ENCODE measurements at places on chromosomes 6 and 20.

DNA sequence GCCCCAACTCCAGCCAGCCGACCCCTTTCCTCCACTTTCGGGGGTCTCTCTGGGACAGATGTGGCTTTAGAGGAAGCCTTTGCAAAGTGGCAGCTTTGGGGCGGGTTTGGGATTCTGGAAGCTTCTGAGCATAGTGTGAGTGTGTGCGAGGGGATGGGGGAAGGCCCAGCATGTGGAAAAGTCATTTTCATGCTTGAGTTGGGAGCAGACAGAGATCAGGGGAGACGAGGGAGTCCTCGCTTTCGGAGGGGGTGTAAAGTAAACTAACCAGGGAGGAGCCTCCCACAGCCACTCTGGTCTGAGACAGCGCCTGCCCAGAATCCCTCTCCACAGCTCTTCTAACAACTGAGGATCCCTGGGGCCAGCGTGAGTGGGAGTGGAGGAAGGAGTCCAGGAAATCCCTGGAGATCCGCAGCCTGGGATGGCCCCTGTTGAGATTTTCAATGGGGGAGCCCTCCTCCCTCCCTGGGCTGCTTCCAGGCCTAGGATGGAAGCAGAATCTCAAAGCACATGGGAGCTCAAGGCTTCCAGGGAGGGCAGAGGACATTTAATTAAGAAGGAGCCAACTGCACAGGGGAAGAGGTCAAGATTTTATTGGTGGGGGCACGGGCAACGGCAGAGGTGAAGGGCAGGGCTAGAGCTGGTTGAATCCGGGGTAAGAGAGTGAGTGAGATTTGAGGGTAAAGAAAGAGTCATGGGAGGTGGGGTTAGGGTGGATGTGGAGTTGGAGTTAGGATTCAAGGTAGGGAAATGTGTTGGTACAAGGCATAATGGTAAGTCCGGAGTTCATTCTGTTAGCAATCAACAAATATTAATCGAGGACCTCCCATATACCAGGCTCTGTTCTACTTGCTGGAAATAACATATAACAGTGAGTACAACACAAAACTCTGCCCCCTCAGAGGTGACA, 102.3 kb upstream of the FOXP4 start:
- DNase-seq, result no peak

GRCh38 chr6:86331265-86331840, 606.0 kb upstream of the HTR1E start:
- DNase-seq, result no peak

GRCh38 chr20:35432430-35432735, 5.6 kb downstream of the GDF5 start:
- DNase-seq, result no peak

GRCh38 chr6:116661594-116661993, 7.0 kb downstream of the ZUP1 start:
- no peak for DNase-seq

DNA sequence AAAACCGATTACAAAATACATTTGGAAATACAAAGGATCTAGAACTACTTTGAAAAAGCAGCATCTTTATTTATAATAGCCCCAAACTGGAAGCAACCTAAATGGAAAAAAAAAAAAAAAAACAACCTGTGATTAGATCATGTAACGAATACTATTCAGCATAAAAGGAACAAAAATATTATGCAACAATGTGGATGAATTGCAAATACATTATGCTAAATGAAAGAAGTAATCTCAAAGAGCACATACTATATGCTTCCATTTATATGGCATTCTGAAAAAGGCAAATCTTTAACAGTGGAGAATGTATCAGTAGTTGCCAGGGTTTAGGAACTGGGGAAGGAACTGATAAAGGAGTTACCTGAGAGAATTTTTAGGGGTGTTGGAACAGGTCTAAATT, 28.9 kb downstream of the IRAK1BP1 start:
- DNase-seq, result no peak

GRCh38 chr6:28336284-28337120, 554 bp upstream of the ZSCAN31 start:
- DNase-seq, result peak; percentile 22

DNA sequence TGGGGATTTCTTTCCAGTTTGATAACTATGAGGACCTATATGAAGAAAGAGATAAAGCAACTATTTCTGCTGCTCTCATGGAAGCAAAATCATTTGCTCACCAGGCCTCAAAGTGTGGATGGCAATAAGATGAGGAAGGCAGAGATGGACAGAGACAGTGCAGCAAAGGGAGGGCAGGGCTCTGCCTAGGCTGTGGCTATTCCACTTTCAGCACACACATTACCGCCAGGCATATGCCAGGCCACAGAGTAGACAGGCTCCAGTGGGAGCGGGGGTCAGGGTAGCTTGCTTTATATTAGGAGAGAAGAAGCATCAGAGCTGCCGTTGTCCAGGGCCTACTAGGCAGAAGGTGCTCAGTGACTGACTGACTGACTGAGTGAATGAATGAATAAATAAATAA, 40.9 kb downstream of the BCL2L1 start:
- DNase-seq, result no peak

- no peak for DNase-seq
These were observed 545.6 kb upstream of the MAP3K7 start for GRCh38 chr6:91132461-91132860.

GRCh38 chr20:53695797-53696527, 102.3 kb upstream of the ZNF217 start:
- no peak for DNase-seq

- DNase-seq, result no peak
These were observed 80.5 kb downstream of the SMLR1 start for GRCh38 chr6:130907687-130908086.

GRCh38 chr6:4610256-4610655, 165.9 kb upstream of the CDYL start:
- DNase-seq, result no peak

GRCh38 chr6:7283676-7284075, 29.3 kb downstream of the SSR1 start:
- DNase-seq, result no peak

DNA sequence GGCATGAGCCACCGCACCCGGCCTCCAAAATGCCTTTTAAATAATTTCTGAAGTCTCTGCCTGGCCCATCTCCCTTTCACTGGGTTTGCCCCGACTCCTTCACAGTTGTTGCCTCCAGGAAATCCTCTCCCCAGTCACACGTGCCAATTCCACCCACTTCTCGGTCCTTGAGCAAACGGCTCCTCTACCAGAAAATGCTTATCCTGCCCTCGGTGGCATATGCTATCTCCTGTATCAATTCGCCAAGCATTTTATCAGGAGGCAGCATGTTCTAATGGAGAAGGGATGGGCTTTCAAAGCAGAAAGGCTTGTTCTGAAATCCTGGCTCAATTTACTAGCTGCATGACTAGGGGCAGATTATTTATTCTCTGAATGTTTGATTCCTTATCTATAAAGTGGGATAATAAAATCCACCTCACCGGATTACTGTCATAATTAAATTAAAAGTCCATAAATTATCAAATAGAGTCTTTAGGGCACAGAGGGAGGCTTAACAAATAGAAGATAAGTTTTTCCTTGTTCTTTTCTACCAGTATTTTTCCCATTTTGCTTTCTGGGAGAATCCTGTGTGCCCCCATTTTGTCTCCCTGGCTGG, 66.3 kb downstream of the PPP1R3G start:
- no peak for DNase-seq

DNA sequence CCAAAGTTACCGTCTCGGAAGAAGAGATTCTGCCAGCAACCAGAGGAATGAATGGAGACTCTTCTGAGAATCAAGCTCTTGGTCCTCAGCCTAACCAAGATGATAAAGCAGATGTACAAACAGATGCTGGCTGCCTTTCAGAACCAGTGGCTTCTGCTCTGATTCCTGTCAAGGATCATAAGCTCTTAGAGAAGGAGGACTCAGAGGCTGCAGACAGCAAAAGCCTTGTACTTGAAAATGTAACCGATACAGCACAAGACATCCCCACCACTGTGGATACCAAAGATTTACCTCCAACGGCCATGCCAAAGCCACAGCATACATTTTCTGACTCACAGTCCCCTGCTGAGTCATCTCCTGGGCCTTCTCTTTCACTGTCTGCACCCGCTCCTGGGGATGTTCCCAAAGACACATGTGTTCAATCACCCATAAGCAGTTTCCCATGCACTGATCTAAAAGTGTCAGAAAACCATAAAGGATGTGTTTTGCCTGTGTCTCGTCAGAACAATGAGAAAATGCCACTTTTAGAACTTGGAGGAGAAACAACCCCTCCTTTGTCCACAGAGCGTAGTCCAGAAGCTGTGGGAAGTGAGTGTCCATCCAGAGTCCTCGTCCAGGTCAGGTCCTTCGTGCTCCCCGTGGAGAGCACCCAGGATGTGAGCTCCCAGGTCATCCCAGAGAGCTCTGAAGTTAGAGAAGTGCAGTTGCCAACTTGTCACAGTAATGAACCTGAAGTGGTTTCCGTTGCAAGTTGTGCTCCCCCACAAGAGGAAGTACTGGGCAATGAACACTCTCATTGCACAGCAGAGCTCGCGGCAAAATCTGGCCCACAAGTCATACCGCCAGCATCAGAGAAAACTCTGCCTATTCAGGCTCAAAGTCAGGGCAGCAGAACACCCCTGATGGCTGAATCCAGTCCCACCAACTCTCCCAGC, 109.6 kb downstream of the RTN4IP1 start:
- peak; percentile 88 for DNase-seq

GRCh38 chr20:43495388-43495787, 12.1 kb upstream of the L3MBTL1 start:
- no peak for DNase-seq

GRCh38 chr6:142088858-142089216, 43.9 kb upstream of the GJE1 start:
- DNase-seq, result no peak

- DNase-seq, result no peak
These were observed 651.3 kb upstream of the ARID1B start for GRCh38 chr6:156125844-156126243.

GRCh38 chr20:31476643-31477215, 1.6 kb downstream of the REM1 start:
- no peak for DNase-seq

- DNase-seq, result no peak
These were observed 54.1 kb downstream of the RBM38 start for GRCh38 chr20:57445298-57445697.

DNA sequence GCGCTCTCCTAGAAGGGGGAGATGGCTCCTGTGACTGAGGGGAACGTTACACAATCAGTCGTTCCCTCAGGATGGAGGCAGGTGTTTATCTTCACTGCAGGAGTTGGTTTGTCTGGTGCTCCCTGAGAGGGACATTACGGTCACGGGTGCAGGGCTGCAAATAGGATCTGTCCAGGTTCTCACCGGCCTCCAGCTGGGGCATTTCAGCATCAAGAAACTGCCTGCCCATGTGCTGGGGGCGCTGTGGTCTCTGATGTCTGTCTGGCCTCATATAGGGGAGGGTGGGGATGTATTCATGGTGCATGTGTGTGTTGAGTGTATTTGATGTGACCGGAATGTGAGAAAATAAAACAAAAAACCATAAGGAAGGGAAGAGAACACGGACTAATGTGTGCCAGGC, 77.1 kb downstream of the TBC1D7 start:
- DNase-seq, result no peak

- DNase-seq, result no peak
These were observed 27.9 kb downstream of the PLCG1 start for GRCh38 chr20:41165001-41165882.

DNA sequence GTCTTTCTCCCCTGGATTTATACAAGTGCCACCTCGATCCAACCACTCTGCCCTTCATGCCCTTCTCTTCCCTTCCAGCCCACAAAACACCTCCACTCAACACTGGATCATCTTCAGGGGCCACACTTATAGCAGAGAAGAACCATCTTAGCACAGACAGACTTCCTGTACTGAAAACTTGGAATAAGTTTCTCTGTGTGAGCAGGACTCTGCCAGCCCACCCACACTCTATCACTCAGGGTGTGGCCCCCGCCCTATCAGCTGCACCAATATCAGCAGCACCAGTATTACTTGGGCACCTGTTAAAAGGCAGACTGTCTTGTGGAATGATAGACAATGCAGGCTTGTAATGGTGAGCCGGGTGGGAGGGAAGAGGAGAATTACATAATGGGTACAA, 86.7 kb downstream of the SCML4 start:
- no peak for DNase-seq

DNA sequence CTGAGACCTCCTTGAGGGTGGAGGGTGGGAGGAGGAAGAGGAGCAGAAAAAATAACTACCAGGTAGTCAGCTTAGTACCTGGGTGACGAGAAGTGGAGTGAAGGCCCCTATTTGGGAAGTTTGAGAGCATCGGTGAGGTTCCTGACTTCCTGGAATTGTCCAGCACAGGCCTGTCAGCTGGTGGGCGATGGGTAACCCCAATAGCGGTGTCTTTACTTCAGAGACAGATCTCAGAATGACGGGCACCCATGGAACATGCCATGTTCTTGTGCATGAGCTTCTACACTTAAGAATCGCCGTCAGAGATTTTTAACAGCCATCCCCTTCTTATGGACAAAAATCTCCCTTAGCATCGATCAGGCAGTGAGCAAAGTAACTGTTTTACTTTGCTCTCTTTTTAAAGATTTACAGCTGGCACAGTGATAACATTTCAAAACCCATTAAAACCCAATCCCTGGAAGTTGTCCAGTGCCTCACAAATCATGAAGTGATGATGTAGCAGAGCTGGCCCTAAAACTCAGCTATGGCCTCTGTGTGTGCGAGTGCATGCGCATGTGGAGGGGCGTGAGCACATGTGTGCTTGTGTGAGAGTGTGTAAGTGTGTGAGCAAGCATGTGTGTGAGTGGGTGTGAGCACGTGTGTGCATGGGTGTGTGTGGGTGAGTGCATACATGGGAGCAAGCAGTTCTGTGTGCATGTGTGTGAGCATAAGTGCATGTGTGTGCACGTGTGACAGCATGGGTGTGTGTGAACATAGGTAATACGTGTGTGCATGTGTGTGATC, 85.2 kb downstream of the DLL1 start:
- no peak for DNase-seq

- no peak for DNase-seq
These were observed 71.3 kb downstream of the EFHC1 start for GRCh38 chr6:52491203-52492069.

GRCh38 chr6:122775975-122776374, 3.5 kb upstream of the FABP7 start:
- DNase-seq, result no peak

- DNase-seq, result no peak
These were observed 81.4 kb upstream of the ATXN1 start for GRCh38 chr6:16842676-16843075.

GRCh38 chr6:108807928-108808327, 40.3 kb upstream of the ARMC2 start:
- DNase-seq, result no peak

DNA sequence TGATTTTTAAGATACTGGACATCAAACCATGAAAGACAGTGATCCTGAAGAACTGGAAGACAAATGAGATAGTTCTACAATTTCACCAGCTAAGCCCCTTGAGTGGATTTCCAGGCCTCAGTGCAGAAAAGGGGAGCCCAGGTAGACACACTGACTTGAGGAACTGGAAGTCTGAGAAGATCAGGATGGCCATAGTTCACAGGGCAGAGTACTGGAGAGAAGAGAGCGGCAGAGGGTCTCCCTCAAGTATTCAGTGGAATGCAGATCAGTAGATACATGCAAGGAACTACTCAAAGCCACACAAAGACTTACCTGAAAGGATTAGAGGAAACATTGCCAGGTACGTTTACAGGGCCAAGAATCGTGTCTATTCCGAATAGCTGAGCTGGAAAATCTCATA, 224.3 kb downstream of the LRFN2 start:
- no peak for DNase-seq

- DNase-seq, result no peak
These were observed 54.1 kb downstream of the BPIFB1 start for GRCh38 chr20:33337119-33337518.
